ENCODE measurements at places on chromosomes 6 and 20.

DNA sequence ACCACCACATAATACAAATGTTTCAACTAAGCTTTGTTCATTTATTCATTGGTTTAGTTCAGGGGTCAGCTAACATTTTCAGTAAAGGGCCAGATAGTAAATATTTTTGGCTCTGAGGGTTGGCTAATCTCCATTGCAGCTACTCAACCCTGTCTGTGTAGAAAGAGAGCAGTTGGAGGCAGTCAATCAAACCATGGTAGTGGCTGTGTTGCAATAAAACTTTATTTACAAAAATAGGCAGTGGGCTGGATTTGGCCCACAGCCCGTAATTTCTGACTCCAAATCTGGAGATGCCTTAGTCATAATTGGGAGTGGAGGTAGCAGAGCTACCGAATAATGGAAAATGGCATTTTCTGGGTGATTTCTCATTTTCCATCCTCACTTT is 242.5 kb upstream of the ZFP64 start:
- DNase-seq: no peak

DNA sequence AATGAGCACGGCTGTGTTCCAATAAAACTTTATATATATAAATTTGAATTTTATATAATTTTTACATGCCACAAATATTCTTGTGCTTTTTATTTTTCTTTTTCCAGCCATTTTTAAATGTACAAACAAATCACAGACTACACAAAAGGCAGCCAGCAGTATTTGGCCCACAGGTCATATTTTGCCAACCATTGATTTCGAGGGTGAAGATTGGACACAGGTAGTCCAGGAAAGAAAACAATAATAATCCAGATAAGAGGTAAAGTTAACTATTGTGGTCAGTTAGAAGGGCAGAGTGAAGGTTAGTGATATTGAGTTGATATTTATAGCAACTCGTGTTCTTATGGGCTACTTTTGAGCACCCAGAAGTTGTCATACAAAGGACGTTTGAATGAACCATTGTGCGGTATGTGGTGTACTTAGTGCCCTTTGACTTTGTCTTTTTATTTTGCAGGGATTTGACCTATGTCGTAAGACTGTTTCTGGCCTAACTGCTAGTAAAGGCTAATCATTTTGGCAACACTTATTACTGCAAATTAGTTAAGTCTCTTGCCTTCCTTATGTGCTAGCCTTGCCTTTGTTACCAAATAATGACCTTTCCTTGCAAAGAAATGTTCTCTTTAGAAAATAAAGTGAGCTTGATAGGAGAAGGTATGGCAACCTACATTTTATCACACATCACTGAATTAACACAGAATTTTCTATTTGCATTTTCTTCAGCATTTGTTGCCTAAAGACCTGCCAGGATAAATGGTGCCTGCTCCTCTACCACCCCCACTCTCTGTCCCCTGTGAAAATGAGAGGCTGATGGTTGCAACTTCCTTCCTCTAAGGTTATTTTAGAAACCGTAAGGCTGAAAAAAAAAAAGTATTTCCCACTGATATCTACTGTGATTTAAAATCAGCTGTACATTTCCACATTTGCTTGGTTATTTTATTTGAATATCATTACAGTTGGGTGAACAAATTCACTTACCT is 493.9 kb upstream of the SOX4 start:
- no peak for DNase-seq

DNA sequence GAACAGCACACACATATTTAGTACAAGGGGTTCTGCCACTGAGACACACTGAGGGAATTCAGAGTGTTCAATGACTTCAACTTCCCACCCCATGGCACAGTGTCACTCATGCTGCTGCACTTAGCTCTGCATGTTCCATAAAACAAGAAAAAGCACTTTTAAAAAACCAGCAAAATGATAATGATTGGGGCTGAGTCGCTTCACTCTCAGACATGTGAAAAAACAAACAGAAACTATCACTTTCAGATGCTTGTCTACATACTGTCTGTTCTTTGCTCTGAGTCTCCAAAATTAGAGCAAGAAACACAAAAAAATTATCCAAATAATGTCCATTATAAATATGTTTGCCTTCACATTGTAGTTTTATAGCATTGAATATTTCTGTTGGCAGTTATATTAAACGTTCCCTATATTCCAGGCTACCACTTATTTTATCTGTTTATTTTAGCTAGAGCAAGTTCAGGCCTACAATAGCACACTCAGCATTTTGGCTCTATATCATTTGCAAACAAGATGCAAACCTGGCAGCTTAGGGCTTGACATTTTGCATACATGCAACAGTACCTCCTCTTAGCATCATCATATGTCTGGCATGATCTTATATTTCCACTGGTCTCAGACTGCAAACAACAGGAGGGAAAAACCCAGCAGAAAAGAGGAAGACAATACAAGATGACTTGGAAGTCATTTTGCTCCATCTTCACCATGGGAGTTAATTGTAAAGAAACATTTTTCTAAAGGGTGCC is 398.8 kb downstream of the HACE1 start:
- no peak for DNase-seq

DNA sequence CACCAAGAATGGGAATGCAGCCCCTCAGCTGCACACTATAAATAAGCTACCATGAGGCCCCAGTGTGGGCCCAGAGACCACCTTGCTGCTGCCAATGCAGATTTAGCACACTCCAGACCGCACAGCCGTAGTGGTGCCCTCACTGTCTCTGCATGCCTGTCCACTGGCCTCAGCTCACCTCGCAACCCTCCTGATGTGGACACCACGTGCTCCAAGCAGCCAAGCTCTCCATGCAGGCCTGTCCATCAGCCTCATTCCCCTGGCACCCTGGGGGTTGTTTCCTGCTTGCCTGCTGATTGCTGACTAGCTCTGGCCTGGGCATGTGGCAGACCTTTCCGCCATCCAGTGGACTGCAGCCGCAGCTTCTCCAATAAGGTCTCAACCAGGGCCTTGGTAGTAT is 36.2 kb downstream of the ZBTB9 start:
- no peak for DNase-seq

- DNase-seq: no peak
Measured at GRCh38 chr6:131399433-131399832, 173.6 kb upstream of the ARG1 start.

GRCh38 chr20:62950741-62951140 is 1.8 kb upstream of the SLC17A9 start:
- DNase-seq: no peak

DNA sequence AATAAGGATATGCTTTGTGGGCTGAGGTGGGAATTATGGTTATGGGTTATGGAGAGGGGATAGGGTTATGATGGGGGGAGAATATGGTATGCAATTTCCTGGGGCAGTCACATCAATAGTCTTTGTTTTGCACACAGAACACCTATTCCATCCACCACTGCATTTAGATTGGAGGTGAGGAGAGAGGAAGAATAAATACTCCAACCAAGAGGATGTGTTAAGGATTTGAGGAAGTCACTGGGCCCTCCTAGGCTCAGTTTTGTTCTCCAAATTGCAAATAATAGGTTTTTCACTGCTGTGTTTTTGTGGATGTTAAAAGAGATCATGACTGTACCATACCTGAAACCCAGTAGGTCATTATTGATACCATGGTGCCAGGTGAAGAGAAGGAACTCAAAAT is 29.5 kb upstream of the SIRPG start:
- DNase-seq: no peak

GRCh38 chr6:14656649-14657048 is 539.1 kb downstream of the CD83 start:
- no peak for DNase-seq

GRCh38 chr6:156808287-156808686 is 31.1 kb downstream of the ARID1B start:
- no peak for DNase-seq

- DNase-seq: no peak
Measured at GRCh38 chr6:55882718-55883569, 7.6 kb upstream of the BMP5 start.

GRCh38 chr6:83258517-83258916 is 65.4 kb downstream of the RWDD2A start:
- no peak for DNase-seq

DNA sequence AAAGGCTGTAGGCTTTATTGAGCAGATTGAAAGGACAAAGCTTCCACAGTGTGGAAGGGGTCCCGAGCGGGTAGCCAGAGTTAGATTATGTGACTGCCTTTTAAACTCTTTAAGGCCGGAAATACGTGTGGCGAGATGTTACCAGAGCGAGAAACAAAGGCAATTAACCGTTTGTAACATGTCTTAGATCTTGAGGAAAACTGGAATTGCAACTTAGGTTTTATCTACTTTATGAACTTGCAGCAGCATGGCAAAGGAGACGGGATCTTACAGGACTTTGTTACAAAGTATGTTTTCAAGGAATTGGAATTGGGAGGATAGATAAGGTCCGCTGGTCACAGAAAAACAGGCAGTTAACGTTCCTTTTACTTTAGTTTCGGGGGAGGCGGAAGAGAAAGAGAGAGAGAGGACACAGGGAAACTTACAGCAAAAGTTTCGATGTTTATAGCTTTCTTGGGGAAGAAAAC is 594.7 kb upstream of the ADGRB3 start:
- DNase-seq: no peak

- no peak for DNase-seq
Measured at GRCh38 chr6:20946022-20946421, 411.8 kb downstream of the CDKAL1 start.

DNA sequence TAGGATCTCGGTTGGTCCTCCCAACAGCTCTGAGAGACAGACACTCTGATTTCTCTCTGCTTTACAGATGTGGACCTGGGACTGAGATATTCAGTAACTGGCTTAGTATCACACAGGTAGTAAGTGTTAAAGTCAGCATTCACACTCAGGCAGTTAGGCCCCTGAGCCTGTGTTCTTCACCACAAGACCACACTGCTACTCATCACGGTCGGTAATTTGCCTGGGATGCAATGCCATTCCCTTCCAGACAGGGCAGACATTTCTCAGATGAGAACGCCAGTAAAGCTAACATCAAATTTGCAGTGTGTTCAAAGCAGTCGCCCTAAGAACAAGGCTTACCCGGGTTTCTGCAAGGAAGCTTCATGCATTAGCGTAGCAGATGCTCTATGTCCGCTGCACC is 39.8 kb upstream of the HIVEP1 start:
- DNase-seq: no peak

All from activated CD4-positive, CD25-positive, alpha-beta regulatory T cell (primary cell).